Osteocyte (in vitro differentiated cells): ENCODE measurements at places on chromosomes 12 and 14. TPM values are rescaled to one million over a fixed set of nuclear protein-coding genes. Genes with fewer than 3 reads are reported as not detected.
A peak's percentile ranks its signal among the peaks of the same experiment; 100 is the strongest.

DNA sequence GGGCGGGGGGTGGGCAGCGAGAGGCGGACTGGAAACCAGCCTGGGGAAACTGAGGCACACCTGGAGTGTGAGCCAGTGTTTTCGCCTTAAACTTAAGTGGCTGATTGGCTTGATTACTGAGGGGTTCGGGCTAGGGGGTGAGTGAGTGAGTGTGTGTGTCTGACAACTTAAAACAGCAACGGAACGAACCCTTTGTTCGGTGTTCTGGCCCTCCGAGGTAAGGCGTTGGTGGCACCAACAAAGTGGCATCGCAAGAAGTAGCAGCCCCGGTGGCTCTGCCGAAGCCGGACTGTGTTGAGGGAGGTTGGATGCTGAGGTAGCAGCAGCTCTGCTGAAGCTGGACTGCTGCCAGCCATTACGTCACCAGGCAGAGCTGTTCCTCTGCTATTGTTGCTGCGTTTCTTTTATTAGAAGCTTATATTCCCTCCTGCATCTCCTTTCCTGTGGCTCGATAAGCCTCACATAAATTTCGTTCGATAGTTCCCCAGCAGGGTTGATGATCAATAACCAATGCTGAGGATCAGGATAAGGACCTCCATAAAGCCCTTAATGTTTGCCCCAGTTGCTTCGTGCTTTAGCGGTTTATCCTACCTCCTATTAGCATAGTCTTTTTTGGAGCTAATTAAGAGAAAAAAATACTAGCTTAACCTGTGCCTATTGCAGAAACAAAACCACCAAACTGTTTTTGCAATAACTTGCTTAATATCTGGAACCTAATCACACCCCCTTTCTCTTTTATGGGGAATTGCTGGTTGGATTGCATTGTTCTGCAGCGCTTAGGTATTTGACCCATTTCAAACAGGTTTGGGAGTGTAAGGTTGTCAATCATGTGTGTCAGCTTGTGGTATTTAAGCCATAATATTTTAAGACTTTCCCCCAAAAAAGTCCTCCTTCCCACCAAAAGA, 1.3 kb downstream of the GPR137C start:
- peak; percentile 91 for DNase-seq

- no peak for DNase-seq
Measured at GRCh38 chr12:44717612-44718011, 158.5 kb downstream of the NELL2 start.

DNA sequence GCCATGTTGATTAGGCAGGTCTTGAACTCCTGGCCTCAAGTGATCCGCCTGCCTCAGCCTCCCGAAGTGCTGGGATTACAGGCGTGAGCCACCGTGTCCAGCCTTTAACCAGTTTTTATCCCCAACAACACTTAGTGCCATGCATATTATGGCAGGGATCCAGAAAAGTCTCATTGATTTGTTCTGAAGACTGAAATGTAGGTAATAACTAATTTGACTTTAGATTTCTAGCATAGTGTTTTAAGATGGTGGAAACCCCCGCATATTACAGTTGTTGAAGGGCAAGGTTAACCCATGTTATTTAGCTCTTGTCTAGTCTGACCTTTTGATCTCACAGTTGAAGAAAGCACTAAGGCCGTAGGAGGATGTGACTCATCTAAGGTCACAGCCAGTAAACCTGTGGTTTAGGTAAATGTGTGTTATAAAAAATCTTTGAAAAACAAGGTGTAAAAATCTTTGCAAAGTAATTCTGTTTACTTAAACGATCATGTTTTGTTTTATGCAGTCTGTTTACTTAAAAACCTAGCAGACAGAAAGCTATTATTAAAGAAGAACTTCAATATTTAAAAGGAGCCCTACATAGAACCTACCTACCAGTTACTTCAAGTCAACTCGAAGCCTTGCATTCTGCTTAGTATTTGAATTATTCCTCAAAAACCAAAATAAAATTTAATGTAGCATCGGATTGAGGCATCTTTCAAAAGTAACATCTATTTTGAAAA, 24.8 kb downstream of the BICDL1 start:
- no peak for DNase-seq

GRCh38 chr12:127742231-127742630, 524.7 kb upstream of the TMEM132C start:
- no peak for DNase-seq

GRCh38 chr12:121590476-121591143, 9.8 kb upstream of the KDM2B start:
- DNase-seq = no peak

DNA sequence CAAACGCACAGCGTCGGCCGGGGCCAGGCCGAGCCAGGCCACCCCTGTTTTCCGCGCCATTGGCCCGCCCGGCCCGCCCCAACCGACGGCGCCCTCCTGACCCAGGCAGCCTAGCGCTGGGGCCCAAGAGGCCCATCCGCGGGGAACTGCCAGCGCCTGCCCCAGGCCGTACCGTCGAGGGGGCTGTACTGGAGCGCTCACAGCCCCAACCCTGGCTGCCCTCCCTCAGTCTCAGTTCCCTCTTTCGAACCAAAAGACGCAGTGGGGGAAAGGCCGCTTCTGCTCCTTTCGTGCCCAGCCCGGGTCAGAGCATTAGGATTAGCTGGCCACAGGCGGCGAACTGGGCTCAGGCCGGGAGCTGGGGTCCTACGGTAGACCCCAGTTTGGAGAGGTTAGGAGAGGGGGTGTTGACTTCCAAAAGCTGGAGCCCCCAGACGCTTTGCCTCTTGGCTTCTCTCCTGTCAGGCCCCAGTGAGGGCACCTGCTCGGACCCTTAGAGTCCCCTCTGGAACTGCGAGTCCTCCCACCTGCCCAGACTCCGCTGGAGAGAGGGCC, 1.9 kb downstream of the NKX2-1 start:
- peak; percentile 68 for DNase-seq

GRCh38 chr14:35438910-35439713, 34.6 kb upstream of the NFKBIA start:
- DNase-seq = no peak

DNA sequence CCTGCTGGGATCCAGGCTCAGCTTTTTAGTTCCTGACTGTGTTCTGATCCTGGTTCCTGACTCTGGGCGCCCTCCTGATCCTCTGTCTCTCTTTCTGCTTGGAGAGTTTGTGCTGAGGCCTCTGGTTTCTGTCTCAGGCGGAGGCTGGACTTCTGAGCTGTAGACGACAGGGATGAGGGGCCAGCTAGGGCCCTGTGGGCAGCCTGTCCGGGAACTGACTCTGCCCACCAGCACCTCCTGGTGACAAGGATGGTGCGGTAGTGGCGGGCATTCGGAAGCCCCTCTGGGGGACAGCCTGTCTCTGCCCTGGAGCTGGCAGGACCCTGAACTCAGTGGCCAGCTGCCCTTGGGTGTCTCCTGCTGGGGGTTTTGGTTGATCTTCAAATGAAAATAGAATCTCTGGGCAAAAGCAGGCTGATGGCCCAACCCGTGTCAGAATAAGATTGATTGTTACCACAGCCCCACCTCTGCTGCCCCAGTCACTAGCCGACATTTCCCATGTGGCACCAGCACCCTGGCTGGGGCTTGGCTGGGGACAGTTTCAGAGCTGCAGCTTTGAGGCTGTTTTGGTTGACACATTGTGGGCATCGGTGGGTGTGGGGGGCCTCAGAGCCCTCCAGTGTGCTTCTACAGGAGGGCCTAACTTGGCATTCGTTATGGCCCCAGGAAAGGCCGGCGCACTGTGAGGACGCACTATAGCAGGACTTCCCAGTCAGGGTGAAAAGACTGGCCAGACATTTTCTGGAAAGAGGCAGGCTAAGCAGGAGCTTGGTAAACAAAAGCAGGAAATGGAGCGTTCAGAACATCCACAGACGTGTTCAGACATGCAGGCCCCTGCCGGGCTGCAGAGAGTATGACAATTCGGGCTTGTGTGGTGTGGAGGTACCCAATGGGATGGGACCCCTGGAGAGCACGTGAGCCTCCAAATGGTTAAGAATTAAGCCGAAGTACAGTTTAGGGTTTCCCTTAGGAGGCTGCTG, 16.2 kb downstream of the KRT80 start:
- no peak for DNase-seq

- no peak for DNase-seq
Measured at GRCh38 chr12:18145924-18146323, 55.9 kb upstream of the RERGL start.

- no peak for DNase-seq
Measured at GRCh38 chr12:122116707-122117535, 38.4 kb downstream of the MLXIP start.

DNA sequence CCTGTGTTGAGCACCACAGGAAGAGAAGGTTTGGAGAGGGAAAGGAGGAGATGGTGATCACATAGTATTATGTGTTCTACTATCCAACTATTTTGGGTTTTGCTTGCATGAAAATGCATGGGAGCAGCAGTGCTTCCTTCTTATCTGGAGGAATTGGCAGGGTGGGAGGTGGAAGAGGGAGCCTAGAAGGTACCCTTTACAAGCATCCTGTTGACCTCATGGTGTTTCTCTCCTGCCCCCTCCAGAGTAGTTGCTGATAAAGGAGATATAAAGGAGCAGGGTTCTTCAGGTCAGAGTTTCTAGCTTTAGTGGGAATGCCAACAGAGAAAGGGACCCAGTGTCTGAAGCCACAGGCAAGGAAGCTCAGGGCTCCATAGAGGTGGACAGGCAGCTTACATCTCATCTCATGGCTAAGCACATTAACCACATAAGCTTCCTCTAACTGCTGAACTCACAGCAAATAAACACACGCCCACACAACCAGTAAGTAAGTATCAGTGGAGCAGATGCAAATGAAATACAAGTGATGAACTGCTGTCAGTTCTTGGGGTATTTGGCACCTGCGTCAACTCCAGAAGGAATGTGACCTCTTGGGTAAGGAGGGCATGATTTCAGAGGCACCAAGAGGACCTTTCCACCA, 174.2 kb upstream of the SLC38A2 start:
- DNase-seq = no peak

- no peak for DNase-seq
Measured at GRCh38 chr14:71514941-71515919, 417.0 kb upstream of the RGS6 start.

- DNase-seq = no peak
Measured at GRCh38 chr14:68748691-68749090, 44.2 kb downstream of the ZFP36L1 start.

DNA sequence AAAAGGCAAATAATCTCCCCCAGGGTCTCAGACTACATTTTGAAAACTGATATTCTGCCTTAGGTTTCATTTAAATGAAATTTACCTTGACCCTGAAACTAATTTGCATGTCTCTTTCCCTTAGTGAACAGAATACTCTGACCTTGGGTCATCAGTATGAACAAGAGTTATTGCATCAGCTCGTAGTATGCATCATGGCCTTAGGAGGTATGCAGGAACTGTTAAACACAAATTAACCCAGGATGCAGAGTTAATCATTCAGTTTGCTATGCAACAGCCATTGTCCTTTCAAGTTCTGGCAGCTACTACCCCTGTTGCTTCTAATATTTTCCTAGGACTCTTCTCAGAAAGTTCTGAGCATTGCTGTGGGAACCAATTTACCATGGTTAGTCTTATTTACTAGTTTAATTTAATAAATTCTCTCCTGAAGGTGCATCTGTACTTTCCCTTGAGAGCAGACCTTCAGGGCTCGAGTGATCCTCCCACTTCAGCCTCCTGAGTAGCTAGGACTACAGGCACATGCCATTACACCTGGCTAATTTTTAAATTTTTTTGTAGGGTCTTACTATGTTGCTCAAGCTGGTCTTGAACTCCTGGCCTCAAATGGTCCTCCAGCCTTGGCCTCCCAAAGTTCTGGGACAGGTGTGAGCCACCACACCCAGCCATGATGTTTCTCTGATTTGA, 126.7 kb downstream of the TTC6 start:
- no peak for DNase-seq

Gene NAV3
- 8.1 and 8.5 TPM in 2 replicates for total RNA-seq

Gene C14orf119
- 51.8 and 61.3 TPM in 2 replicates for total RNA-seq

Gene LTB4R
- 10.0 and 11.3 TPM in 2 replicates for total RNA-seq

Gene TMEM229B
- total RNA-seq = 0.37 and 0.51 TPM in 2 replicates
